Eye (tissue), 1 donor: ENCODE measurements at places on chromosomes 6 and 20.

DNA sequence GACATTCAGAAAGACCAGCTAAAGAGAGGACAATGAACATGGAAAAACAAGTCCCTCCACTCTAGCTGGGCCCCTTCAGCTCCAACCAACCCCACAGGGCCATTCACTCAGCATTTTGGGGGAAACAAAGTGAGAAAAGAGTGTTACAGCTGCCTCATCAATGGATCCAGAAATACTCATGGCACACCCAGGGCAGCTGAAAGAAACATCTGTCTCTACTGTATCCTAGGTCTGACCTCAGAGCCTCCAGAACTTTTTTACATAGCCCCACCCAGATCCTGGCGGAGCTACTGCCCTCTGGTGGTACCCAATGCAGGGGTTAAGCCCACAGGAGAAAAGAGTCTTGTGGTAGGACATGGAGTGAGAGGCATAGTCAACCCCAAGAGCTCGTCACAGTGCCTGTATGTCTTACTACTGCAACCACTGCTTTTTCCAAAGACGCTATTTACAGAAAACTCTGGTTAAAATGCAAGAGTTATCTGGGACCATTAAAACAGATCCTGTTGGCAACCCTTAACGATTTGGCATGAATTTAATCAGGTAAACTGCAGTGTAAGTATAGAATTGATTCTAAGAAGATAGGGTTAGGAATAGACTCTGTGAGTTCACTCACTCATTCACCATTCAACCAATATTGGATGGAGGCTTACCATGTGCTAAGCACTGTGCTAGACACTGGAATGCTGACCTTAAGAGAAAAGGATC is 37.4 kb upstream of the FAM83C start:
- DNase-seq: no peak

GRCh38 chr20:58752565-58752964 is 60.0 kb downstream of the NPEPL1 start:
- DNase-seq: no peak

- no peak for DNase-seq
These were observed 1.6 kb downstream of the NOX3 start for GRCh38 chr6:155454008-155454407.

GRCh38 chr6:12245763-12246718 is 44.1 kb upstream of the EDN1 start:
- no peak for DNase-seq
